NCI-H524 (cell line): ENCODE measurements at places on chromosomes 2 and 18.

DNA sequence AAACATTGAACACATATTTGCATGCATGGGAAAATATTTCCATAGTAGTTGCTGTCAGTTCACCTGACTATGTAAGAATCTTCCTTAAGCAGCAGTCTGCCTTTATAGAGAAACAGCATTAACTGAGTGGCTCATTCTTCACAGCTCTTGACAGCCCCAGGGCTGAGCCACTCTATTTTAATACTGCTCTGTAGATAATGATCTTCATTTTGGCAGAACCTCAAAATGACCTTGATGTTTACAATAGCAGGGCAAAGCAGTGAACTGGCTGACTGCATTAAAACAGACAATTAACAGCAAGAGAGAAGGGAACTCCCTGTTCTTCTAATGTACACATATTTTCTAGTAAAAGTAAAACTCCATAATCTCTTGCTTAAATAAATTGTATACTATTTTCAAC lies 580.6 kb upstream of the SOX11 start:
- DNase-seq = no peak

DNA sequence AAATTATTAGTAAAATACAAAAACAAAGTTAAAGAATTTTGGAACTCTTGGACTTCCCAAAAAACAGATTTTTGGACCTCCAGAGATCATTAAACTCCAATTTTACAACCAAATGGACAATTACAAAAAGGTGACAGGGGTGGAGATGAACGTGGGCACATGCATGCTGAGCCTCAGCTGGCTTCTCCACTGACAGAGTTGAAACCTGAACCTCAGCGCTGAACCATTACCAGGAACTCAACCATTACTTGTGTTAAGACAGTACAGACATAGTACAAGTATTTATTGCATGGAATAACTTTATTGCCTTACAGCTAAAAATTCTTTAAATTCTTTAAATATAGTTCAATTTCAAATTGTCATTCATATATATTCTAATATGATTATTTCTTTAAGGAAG lies 33.0 kb upstream of the KIDINS220 start:
- DNase-seq = no peak

- no peak for DNase-seq
Observed at GRCh38 chr2:232873292-232873908, 3.3 kb downstream of the SNORC start.

DNA sequence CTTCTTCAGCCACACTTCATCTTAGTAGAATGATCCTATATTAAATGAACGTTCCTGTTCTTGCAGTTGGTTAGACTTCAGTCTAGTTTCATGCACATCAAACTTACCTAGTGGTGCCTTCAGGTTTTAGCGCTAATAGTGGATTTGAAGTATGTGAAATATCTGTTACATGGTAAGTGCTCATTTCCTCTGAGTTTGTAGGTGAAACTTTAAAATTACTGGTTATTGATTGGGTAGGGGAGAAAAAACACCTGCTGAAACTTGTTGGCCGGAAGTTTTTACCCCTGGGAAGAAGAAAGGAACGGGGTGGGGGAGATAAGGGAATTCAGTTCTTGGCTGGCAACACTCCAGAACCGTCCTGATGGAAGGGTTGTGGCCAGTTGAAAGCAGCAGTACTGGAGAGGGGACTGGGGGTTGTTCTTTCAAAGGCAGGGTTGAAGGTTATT lies 112.8 kb downstream of the SPTBN1 start:
- DNase-seq = no peak

GRCh38 chr2:224570328-224570993 lies 14.7 kb downstream of the CUL3 start:
- peak; percentile 5 for DNase-seq

- DNase-seq = no peak
Observed at GRCh38 chr2:172397148-172397834, 30.1 kb upstream of the ITGA6 start.

- DNase-seq = no peak
Observed at GRCh38 chr2:38494394-38494793, 108.3 kb downstream of the HNRNPLL start.

GRCh38 chr2:224032283-224032682 lies 6.8 kb downstream of the SERPINE2 start:
- DNase-seq = no peak

- DNase-seq = no peak
Observed at GRCh38 chr18:6781796-6782195, 52.3 kb downstream of the ARHGAP28 start.

DNA sequence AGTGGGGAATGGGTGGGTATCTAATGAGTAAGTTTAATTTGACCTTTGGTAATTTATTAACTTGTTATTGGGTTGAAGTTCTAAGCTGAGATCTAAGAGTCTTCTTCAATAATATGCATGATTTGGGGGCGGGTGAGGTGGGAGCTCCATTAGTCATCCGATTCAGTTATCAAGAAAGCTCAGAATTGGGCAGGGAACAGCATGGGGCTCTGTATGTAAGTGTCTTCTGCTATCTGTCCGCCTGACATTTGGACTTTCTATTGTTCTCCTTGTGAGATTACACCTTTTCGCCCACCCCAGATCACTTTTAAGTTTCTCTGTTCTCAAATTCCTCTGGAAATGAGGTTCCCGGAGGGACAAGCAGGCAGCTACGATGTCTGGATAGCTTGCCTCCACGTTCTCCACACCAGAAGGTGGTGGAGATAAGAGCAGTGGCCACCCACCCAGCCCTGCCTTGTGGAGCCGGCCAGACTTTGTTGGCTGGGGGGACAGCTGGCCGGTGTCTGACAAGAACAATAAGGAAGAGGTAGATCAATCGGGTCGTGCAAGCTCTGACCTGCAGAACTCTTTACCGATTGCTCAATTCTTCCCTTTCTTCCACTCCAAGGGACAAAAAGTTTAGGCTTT lies 75.5 kb upstream of the GATA6 start:
- no peak for DNase-seq

GRCh38 chr2:29834036-29834540 lies 87.3 kb downstream of the ALK start:
- no peak for DNase-seq

- no peak for DNase-seq
Observed at GRCh38 chr2:193251909-193252308, 1057.2 kb upstream of the TMEFF2 start.

DNA sequence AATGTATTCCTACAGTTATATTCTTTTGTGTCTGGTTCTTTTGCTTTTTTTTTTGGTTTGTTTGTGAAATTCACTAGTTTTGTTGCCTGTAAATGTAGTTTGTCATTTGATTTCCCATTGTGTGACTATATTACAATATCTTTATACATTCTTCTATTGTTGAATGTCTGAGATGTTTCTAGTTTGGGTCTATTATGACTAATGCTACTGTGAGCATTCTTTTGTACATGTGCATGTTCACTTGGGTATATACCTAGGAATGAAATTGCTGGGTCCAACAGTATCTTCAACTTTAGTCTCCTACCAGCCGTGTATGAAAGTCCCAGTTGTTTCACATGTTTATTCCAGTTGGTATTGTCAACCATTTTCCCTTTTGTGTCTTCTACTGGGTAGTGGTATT lies 112.7 kb upstream of the RBMS1 start:
- no peak for DNase-seq

GRCh38 chr18:49904871-49905555 lies 91.7 kb upstream of the ACAA2 start:
- DNase-seq = no peak

GRCh38 chr2:182504903-182505302 lies 78.1 kb upstream of the PDE1A start:
- no peak for DNase-seq

GRCh38 chr2:215540658-215541057 lies 104.8 kb upstream of the FN1 start:
- DNase-seq = no peak

DNA sequence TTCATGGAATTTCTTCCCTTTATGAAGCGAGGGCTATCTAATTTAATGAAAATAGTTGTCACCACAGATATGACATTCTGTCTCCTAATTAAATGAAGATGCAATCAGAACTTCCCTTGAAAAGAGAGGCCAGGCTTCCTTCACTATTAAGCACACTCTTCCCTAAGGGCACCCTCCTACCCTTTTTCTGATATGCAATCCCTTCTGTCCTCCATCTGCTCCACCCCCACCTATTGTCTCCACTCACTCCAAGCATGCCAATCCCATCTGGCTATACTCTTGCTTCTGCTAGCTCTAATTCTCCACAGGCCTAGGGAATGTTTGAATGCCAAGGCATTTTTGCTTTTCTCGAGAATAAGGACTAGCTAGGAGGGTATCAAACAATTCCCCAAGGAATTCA lies 818.4 kb upstream of the FSHR start:
- DNase-seq = peak; percentile 99

- DNase-seq = no peak
Observed at GRCh38 chr18:72197591-72197990, 346.6 kb downstream of the CBLN2 start.

- DNase-seq = no peak
Observed at GRCh38 chr18:47390410-47391024, 139.1 kb upstream of the SKOR2 start.

DNA sequence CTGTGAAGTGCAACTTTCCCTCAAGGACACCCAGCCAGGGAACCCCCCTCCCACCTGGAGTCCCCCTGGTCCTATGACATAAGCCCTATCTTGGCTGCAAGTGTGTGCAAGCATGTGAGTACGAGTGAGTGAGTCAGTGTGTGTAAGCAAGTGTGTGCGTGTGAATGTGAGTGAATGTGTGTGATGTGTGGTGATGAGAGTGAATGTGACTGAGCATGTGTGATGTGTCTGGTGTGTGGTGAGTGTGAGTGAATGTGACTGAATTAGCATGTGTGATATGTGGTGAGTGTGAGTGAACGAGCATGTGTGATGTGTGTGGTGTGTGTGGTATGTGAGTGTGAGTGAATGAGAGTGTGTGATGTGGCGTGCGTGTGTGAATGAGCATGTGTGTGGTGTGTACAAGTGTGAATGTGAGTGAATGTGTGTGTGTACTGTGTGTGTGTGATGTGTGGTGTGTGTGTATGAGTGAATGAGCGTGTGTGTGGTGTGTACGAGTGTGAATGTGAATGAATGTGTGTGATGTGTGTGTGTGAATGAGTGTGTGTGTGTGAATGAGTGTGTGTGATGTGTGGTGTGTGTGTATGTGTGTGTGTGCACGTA lies 68.8 kb upstream of the SMAD7 start:
- DNase-seq = no peak

GRCh38 chr18:79630281-79631095 lies 49.1 kb upstream of the CTDP1 start:
- DNase-seq = no peak

- no peak for DNase-seq
Observed at GRCh38 chr2:145124085-145124484, 604.2 kb upstream of the ZEB2 start.

GRCh38 chr18:79819968-79820351 lies 22.2 kb downstream of the KCNG2 start:
- no peak for DNase-seq

DNA sequence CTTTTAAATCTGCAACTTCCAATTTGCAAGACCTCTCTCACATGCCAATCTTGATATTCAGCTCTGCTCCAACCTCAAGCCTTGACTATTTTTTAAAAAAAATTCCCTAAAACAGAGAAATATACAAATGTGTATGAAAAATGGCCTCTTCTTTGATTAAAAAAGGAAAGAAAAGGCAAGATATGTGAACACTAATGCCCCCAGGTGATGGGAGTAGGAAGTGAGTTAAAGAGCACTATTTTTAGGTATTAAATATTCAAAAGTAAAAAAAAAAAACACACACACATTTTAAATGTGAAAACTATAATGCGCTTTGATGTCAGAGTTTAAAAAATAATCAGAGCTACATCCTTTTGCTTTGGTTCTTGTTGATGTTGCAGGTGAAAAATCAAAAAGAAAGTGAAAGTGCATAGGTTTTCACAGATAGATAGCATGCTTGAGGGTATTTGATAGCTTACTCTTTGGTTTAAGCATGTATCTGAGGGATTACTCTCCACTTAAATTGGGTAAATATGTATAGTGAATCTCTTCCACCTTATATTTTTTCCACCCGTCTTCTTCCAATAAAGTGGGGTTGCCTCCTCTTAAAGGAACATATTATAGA lies 406.0 kb upstream of the POU3F3 start:
- no peak for DNase-seq

DNA sequence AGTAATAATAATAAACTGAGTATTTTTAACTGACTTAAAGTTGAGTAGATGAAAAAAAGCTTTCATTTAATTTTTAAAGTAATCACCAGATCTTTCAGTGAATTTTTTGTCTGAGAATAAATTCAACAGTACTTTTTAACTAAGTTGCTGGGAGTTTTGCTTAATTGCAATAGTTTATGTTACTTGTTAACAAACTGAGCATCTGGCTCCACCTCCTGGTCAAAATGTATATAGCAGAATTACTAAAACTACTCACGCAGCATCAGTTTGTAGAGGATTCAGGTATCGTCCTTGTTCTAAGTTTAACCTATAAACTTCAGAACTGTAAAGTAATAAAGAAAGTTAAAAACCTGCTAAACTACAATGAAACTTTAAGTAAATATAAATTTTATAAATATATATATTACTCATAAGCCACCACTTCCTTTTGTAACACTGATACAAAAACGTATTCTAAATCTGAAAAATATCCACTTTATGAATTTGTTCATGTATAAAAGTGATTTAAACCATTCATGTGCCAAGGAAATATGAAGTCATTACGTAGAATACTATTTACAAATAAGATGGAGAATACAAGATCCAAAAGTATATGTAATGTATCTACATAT lies 21.3 kb downstream of the NOL10 start:
- DNase-seq = peak; percentile 68

GRCh38 chr2:210366675-210367080 lies 51.7 kb upstream of the MYL1 start:
- DNase-seq = peak; percentile 82

GRCh38 chr2:14459786-14460325 lies 172.7 kb upstream of the LRATD1 start:
- no peak for DNase-seq

DNA sequence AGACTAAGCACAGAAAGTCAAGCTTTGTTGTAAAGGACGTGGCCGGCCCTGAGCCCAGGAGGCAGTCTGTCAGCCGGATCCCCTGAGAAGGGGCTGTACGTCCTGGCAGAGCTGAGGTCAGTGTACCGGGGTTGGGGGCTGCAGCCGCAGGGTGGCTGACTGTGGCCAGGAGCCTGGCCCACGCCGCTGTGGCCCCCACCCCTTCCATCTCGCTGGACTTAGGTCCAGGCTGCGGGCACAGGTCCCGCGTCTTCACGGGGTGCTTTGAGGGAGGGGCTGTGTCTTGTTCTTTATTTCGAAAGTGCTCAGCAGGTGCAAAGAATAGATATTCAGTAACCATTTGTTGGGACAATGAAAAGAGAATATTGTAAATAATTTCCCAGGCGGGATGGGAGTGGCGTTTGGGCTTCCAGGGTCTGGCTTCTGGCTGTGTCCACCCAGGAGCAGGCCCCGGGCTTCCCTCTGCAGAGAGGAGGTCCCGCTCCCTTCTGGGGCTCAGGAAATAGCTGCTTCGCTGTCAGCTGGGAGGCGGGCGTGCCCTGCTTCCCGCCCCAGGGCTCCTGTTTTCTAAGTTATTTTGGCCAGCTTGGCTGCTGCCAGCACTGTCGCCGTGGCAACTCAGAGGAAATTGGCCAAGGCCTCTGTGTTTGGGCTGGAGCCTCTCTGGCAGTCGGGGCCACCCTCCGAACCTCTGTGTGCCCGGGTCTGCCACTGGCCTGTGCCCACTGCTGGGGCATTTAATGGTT lies 7.4 kb downstream of the NFATC1 start:
- no peak for DNase-seq
